Ammon's horn (tissue), 1 donor: ENCODE measurements at places on chromosomes 3 and 15.

DNA sequence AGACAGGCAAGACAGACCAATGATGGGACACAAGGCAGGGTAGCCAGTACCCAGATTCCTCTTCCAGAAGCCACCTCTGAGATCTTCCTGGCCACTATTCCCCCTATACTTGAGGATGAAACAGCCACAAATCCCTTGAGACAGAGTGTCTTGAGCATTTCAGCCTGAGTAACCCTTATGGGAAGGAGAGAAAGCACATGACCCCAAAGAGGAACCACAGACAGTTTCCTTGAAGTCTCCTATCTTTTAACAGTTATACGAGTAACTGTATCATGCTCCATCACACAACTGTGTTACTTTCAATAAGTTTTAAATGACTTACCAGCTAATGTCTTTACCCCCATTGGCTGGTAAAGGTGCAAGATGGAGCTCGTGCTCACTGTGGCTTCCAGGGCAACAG, 9.3 kb downstream of the VIPR1 start:
- no peak for DNase-seq

DNA sequence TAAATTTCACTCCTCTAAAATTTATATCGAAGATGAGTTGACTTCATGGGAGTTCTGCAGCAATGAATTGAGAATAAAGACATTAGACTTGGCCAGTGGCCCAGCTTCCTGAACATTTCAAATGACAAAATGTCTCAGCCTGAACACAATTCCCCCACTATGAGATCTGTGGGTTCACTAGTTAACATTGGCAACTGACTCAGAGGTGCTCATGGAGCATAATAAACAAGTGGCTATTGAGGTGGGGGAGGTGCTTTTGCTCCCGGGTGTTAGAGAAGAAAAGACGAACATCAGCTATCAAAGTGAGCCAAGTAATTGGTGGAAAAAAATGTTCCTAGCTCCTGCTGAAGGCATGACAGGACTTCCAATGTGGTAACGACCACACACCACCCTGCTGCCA, 6.3 kb downstream of the ATP13A4 start:
- peak; percentile 79 for DNase-seq

DNA sequence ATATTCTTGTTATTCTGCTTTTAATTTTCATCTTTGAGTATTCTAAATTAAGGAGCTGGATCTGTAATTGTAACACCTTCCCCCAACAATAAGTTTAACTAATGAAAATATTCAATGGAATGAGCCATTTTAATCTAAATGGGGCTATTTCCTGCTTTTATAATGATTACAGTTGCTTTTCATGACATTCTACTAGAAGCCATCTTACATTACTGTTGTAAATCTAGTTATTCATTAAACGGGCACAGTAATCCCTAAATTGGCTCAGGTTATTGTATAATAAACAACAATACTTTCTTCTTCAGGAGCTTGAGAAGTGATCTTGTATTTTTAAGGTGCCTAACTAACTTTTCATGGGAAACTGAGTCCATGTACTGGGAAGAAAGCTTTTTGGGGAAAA, 8.5 kb downstream of the FLNB start:
- DNase-seq, result no peak

GRCh38 chr15:58081456-58081855, 15.9 kb upstream of the ALDH1A2 start:
- no peak for DNase-seq

DNA sequence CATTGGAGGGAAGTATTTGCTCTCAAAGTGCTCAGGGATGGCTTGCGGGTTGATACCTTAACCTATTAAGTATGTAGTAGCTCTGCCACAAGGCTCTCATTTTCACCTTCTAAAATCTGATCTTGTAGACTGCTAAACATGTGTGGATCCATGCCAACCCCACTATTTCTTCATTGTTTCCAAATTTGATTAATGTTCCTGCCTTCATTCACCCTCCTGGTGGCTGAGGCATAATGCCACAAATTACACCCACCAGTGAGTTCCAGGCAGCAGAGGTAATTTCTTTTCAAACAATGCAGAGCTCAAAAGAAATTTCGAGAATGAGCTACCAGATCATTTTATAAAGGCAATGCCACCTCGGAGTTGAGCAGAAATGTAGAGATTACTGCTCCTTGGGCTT, 71.0 kb downstream of the EDEM1 start:
- DNase-seq, result no peak

- no peak for DNase-seq
These were observed 66.6 kb downstream of the SUCLG2 start for GRCh38 chr3:67587811-67588210.

DNA sequence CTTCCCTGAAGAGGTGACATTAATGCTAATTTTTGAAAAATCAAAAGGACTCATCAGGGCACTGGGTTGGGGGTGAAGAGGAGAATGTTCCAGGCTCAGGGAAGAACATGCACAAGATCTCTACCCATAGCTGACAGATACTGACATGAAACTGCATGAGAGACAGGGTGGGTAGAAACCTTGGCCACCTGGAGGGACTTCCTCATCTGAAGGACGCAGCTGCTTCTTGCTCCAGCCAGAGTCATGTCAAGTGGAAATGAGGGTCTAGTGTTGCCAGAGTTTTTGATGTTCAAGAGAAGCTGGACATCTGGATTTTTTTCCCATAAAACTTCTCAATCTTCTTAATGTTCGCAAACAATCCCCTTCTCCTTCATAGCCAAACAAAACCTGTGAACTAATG, 29.7 kb downstream of the AMOTL2 start:
- DNase-seq, result no peak

DNA sequence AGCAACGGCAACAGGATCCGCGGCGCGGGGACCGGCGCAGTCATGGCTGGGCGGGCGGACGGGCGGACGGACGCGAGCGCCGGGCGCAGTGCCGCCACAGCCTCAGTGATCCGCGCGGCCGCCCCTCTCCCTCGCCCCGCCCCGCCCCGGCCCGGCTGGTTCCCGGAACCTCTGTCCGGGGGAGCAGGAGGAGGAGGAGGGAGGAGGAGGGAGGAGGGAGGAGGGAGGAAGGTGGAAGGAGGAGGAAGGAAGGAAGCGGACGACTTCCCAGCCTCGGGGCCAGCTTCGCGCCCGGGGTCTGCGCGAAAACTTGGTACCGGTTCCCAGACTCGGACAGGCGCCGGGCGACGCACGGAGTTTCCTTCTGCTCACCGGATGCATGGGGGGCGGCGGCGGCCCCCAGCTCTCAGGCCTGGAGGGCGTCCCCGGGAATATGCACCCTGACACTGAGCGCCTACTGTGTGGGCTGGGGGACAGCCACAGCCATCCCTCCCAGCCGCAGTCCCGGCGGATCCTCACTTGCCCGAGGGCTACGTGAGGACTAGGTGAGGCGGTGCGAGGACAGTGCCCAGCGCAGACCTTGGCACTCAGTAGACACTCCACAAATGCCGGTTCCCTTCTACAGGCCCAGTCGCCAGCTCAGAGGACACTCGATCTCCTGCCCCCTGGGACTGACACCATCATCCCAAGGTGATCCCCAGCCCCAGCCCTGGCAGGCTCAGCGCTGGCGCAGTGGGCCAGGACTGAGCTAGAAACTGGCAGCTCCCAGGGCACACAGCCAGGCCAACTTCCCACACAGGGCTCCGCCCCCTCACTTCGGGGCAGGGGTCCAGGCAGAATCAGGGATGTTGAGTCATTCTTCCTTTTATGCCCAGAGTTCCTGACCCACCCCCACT, at the start of gene SHISA5:
SHISA5 (minus strand) TSS at position 124 of the 896 bp plus-strand sequence; CDS start at position 44, 80 bp downstream.
- peak; percentile 76 for DNase-seq

DNA sequence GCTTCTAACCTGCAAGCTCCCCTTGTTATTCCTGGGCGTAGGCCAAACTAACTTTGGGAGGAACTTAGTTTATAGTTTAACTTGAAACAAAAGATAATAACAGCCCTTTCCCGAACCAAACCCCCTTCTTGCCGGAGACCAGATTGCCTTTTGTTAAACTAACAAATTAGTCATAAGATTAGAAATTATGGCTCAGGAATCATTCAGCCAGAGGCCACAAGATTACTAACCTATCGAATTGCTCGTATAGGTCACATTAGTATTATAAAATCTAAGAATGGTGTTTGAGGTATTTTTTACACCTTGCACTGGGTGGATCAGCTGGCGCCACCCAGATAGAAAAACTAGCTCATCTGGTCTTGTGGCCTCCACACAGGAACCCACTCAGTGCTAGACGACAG, 65.3 kb upstream of the RAP2B start:
- no peak for DNase-seq

DNA sequence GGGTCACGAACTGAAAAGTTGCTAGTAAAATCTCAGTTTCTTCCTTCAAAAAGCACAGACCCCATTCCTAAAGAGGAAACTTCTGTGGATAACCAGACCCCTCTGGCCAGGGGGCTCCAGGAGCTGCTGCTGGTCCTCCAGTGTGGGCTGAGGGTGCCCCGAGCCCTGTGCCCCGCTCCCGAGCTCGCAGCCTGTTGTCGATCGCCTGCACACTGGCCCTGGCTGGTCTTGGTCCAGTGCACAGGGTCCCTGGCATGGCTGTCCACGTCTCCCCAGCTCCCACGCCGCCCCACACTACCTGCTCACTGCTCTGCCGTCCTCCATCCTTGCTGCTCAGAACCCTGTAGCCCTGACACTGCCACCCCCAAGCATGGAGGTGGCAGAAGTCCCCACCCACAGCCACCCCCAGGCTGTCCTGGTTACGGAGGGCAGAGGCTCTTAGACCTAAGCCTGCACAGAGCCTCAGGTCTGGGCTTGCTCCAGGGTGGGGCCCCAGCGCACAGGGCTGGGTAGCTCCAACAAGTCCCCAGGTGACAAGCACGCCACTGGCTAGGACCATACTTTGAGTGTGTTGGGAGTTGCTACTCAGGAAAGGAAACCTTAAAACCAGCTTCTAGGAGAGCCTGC, 87.0 kb downstream of the PLXNA1 start:
- no peak for DNase-seq

DNA sequence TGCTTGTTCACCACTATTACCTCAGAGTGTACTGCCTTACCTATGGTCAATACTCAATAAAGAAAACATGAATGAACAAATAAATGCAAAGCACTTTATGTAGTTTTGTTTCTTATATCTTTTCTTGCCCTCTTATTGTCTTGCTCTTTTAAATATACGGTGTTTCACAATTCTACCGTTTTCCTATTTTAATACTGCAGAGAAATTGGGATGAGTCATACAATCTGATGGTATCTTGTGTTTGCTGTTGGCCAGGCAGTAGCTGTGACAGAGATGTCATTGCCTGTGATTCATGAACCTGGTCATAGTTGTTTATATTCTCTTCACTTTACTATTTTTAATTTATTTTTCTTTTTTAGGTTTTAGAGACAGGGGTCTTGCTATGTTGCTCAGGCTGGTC, 48.3 kb downstream of the SERP1 start:
- no peak for DNase-seq

- DNase-seq, result no peak
These were observed 1.1 kb downstream of the CHD2 start for GRCh38 chr15:92901072-92901761.

DNA sequence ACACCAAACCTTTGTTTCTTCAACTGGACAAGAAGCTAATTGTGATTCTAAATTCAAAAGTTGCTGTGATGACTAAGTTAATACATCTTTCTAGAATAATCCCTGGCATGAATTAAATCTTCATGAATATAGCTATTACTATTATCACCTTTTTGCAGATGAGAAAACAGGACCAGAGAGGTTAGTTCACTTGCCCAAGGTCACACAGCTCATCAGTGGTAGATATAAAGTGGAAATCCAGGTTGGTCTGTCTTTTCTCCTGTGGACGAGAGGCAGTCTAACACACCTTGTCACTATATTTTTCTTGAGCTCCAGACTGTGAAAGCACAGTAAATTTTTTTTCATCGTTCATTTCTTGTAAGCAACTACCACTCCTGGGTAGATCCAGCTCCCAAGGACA, 247.6 kb upstream of the LRTM1 start:
- no peak for DNase-seq

GRCh38 chr3:74897006-74897405, 282.5 kb upstream of the CNTN3 start:
- DNase-seq, result no peak

DNA sequence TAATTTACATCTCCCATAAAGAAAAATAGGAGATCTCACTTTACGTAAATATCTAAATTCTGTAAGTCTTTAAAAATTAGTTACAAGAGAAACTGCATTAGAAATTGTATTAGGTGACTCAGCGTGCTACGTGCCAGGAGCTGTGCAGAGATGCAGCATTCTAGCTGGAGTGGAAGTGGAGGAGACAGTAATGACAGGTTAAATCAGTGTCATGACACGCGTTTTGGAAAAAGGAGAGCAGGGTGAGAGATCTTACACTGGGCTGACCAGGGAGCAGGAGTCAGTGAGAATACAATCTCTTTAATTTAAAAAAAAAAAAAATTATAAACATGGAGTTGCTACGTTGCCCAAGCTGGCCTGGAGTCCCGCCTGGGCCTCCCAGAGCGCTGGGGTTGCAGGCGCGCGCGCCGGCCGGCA, 635 bp downstream of the TUBGCP5 start:
- DNase-seq, result peak; percentile 26

GRCh38 chr15:39411102-39411989, 169.5 kb upstream of the THBS1 start:
- DNase-seq, result no peak

DNA sequence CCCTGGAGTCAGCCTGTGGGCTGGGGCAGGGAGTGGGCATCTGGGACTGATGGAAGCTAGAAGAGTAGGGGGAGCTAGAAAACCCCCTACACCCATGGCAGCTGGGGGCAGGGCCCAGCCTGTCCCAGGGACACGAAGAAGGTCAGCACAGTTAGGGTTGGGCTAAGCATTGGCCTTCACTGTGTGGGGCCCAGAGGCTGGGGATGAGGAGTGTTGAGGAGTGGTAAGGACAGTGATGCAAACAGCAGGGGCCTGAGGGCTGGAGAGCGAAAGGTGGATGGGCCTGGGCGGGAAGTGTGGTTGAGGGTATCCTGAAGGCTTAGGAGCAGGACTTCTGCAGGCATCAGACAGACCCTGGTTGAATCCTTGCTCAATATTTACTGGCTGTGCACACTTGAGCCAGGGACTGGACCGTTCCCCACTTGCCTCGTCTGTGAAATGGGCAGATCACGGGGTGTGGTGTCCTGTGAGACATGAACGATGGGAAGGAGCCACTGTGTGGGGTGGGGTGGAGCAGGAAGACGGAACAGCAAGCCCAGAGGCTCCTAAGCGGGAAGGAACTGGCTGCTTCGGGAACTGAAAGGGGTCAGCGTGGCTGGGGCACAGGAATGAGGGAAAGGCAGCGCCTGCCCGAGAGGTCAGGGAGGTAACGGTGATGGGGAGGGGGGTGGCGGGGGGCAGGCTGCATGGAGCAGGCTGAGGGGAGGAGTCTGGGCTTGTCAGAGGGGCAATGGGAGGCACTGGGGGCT, 7.3 kb downstream of the PRKCD start:
- DNase-seq, result no peak

GRCh38 chr3:159787794-159788205, 200.8 kb upstream of the IL12A start:
- no peak for DNase-seq

- DNase-seq, result no peak
These were observed 44.6 kb downstream of the ERC2 start for GRCh38 chr3:56423661-56424099.

DNA sequence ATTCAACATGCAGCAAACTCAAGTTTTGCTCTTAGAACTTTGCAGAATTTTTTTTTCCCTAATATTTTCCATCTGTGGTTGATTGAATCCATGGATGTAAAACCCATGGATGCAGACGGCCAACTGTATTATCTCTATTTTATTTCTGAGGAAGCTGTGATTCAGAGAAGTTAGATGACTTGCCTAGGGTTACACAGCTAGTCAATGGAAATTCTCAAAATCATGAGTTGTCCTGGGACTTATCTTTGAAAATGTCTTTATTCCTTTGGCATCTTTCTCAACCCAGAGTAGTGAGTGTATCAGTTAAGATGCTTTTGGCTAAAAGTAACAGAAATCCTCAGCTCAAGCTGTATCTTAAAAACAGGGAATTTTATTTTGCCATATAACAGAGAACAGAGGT, 107.9 kb upstream of the GALNT15 start:
- DNase-seq, result no peak

- peak; percentile 54 for DNase-seq
These were observed 71.1 kb downstream of the DNAJB8 start for GRCh38 chr3:128395500-128396162.
